ENCODE measurements at places on chromosomes 3 and 15. TPM values are rescaled to one million over a fixed set of nuclear protein-coding genes. Genes with fewer than 3 reads are reported as not detected.

Gene ARHGAP31
- total RNA-seq, result 5.7 TPM

Gene ALAS1
- 63.6 TPM for total RNA-seq

Gene CPN2
- total RNA-seq, result not detected

Gene LRRK1
- 12.2 TPM for total RNA-seq

Gene RETNLB
- not detected for total RNA-seq

Gene GOLGA8T
- total RNA-seq, result not detected

Gene ZPLD1
- 0.26 TPM for total RNA-seq

Gene PFN2
- total RNA-seq, result 39.7 TPM

Gene PPCDC
- 13.2 TPM for total RNA-seq

Gene DCBLD2
- total RNA-seq, result 22.4 TPM

Gene CTXN2
- 0.52 TPM for total RNA-seq

Gene ACTC1
- total RNA-seq, result 2.1 TPM

Gene TRAT1
- not detected for total RNA-seq

Gene FEZF2
- total RNA-seq, result not detected

Gene ROBO2
- 1.3 TPM for total RNA-seq

Gene IL5RA
- total RNA-seq, result not detected

Gene ROBO1
- total RNA-seq, result 9.9 TPM

Gene SLC9C1
- total RNA-seq, result not detected

Gene TGM4
- not detected for total RNA-seq

Gene LRRC28
- 59.3 TPM for total RNA-seq

Gene SCN11A
- 0.26 TPM for total RNA-seq

Gene OR4F15
- not detected for total RNA-seq

Gene ZNF717
- 8.6 TPM for total RNA-seq

Gene SPATA12
- not detected for total RNA-seq

Data from body of pancreas (tissue), 4 donors.